ENCODE measurements at places on chromosomes 5 and 9.
A peak's percentile ranks its signal among the peaks of the same experiment; 100 is the strongest.

DNA sequence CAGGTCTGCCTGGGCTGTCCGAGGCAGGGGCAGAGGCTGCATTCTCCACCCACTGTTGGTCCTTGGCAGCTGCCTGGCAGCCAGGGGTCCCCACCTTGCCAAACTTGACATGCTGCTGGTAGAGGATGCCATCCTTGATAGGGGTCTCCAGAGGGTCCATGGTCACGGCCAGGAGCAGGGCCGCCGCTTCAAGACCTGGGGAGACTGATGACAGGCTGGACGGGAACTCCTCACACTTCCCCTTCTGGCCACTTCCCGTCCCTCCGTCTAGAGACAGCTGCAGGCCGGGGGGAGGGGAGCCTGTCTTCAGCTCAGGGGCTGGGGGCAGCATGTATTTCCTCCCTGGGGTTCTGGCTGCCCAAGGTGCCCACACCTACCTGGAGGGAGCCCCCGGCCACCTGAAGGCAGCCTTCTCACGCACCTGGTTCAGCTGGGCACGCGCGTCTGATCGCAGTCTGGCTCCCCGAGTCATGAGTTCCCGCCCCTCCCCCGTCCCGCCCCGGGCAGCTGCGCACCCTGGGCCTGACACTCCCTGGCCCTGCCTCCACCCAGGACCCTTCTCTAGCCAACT is at the start of gene DOK3:
Gene DOK3 (minus strand): TSS at position 446 of the 571 bp plus-strand sequence. CDS start 286 bp downstream, at position 160.
- peak; percentile 49 for DNase-seq

DNA sequence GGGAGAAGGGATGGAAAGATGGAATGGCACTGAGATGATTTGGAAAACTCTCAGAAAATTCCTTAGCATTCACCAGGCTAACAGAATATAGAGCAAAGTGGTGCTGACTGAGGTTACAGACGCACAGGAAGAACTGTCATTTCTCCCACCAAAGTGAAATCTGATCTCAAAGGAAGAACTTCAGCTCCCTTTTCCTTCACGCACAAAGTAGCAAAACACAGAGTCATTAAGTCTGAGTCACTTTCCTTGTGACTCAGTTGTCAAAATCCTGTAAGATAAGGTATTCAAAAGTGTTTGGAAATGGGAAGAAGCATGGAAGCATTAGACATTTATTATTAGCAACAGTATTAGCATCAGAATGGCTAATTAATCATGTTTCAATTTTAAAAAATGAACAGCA is 11.7 kb downstream of the MPDZ start:
- DNase-seq = peak; percentile 1

DNA sequence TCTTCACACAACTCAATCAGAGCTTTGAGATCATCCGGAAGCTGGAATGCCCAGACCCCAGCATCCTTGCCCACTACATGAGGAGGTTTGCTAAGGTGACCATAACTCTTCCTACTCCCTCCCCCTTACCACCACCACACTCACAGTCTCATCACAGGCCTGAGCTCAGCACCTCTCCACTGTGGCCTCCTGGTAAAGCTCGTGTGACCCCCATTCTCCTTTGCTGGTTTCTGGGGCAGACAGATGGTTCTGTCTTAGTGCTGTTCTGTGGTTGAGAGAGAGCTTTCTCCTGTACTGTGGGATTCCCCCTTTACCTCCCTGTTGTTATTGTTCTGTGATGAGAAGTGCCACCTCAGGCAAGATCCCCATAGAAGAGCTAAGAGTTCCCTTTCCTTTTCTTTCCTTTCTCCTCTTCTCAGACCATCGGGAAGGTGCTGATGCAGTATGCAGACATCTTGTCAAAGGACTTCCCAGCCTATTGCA is 92.7 kb upstream of the RUSC2 start:
- DNase-seq = no peak

- DNase-seq = no peak
Observed at GRCh38 chr9:91047993-91048607, 246.5 kb downstream of the SYK start.

- DNase-seq = no peak
Observed at GRCh38 chr5:135571066-135571609, 7.7 kb downstream of the CXCL14 start.

GRCh38 chr9:85510830-85511504 is 230.8 kb downstream of the AGTPBP1 start:
- DNase-seq = no peak

Measured in Kasumi-1 (cell line).